ENCODE measurements at places on chromosomes 4 and X. TPM values are rescaled to one million over a fixed set of nuclear protein-coding genes. Genes with fewer than 3 reads are reported as not detected.

TLR1 gene
- total RNA-seq: 13.3 TPM

SULT1E1 gene
- not detected for total RNA-seq

IBSP gene
- not detected for total RNA-seq

ATXN3L gene
- total RNA-seq: not detected

CT45A1 gene
- 1.9 TPM for total RNA-seq

FMR1NB gene
- 0.83 TPM for total RNA-seq

VGLL1 gene
- not detected for total RNA-seq

GJB1 gene
- 32.7 TPM for total RNA-seq

SLC4A4 gene
- 57.7 TPM for total RNA-seq

SSX2B gene
- not detected for total RNA-seq

NWD2 gene
- total RNA-seq: 12.0 TPM

PNMA3 gene
- 70.8 TPM for total RNA-seq

GPR50 gene
- not detected for total RNA-seq

BLOC1S4 gene
- 8.6 TPM for total RNA-seq

GLOD5 gene
- total RNA-seq: not detected

GAB3 gene
- 1.2 TPM for total RNA-seq

MAGEA1 gene
- not detected for total RNA-seq

EFNB1 gene
- total RNA-seq: 6.7 TPM

SLC25A5 gene
- 203 TPM for total RNA-seq

PCSK1N gene
- 444 TPM for total RNA-seq

NPNT gene
- 11.0 TPM for total RNA-seq

EDA gene
- 5.6 TPM for total RNA-seq

CCDC120 gene
- total RNA-seq: 7.4 TPM

ZNF711 gene
- total RNA-seq: 17.1 TPM

CT55 gene
- total RNA-seq: 0.34 TPM

MTMR8 gene
- total RNA-seq: 2.1 TPM

ADH1C gene
- not detected for total RNA-seq

ZFP92 gene
- 5.8 TPM for total RNA-seq

FDCSP gene
- total RNA-seq: not detected

IQCM gene
- total RNA-seq: not detected

Data from dorsolateral prefrontal cortex (tissue), 122 donors.